ENCODE measurements at places on chromosomes 12 and 14.

DNA sequence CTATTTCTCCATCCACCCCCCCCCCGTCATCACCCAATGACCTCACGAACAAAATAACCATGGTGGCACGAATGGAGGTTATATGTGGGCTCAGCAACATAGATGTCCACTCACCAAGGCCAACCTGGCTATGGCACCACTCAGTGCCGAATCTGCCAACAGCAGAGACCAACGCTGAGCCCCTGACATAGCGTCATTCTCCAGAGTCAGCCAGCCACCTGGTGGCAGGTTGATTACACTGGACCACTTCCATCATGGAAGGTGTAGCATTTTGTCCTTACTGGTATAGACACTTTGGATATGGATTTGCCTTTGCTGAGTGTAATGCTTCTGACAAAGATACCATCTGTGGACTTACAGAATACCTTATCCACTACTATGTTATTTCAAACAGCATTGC, 24.2 kb upstream of the DYRK2 start:
- no peak for DNase-seq

DNA sequence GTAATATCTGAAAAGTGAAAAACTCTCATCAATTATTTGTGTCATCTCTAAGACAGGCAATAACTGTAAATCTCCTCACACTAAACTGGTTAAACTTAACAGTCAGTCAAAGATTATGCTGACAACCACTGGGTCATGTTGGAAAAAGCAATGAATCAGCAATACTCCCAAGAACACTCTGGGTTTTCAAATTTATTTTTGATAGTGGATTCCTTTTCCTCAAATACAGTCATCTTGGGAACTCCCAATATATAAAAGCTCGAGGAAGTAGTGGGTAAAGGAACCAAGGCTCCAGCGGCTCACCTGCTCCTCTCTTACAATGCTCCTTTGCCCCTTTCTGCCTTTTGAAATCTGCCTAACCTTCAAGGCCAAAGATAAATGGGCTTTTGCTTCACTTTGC, 70.0 kb downstream of the ARMH4 start:
- DNase-seq: no peak

DNA sequence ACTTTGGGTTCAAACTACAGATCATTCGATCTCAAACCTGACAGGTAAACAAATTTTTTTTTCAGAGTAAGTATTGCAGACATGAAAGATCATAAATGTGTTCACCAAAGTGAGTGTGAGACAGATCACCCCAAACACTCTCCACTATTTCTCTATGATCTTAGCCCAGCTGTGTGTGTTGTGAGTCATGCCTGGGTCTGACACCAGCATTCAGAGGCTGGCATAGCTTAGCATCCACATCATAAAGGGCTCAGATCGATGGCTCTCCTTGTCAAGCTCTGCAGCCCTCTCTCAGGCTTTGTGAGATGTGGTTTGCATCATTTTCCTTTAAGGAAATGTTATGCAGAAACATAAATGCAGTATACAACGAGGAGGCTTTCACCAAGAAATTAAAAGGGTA, 164.9 kb downstream of the ETV6 start:
- DNase-seq: no peak

GRCh38 chr12:88753707-88754106, 173.4 kb upstream of the KITLG start:
- DNase-seq: no peak

DNA sequence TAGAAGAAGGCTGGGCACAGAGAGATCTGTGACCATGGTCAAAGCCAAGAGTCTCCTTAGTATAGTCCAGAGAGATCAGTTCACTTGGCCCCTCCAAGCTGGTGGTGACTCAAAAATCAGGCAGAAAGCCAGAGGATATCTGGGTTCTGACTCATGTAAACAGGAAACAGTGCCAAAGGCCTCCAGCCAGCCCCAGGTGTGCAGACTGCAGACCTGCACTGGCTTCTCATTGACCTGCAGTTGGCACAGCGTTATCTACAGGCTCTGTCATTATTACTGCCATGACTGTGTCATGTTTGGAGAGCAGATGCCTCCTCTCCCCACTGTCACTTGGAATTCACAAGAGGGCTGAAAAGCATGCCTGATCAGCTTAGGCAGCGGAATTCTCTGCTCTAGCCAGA, 295.7 kb upstream of the PRKD1 start:
- no peak for DNase-seq

DNA sequence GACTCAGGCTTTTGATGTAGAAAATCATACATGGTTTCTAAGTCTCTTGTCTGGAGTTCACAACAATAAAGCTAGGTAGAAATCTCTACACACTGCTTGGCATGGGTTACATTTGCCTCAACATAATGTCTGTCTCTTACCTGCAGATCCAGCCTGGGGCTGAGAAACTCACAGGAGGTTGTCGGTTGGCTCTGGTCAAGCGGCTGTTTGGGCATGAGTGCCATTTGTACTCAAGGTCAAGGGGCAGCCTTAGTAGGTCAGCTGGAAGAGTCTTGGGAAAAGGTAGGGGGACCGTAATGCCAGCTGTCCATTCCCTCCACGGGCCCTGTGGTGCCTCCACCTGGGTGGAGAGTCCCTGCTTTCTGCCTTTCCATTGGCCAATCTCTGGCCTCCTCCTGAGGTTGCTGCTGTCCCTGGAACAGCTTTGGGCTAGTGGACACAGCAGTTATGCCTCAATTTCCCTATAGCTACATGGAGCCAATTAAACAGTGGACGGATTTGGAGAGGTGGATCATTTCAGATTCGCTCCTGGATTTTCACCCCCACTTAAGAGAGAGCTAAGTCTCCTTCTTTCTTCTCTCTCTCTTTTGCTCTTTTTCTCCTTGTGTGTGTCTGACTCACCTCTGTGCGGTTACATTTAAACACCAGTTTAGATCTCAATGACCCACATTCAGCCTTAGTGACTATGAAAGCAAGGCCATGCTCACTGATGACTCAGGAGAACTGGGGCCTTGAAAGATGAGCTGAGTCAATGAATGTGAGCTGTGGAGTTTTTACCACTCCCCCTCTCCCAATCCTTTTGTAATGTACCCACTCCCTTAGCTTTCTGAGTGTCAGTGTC, 132.8 kb upstream of the HIF1A start:
- DNase-seq: no peak

DNA sequence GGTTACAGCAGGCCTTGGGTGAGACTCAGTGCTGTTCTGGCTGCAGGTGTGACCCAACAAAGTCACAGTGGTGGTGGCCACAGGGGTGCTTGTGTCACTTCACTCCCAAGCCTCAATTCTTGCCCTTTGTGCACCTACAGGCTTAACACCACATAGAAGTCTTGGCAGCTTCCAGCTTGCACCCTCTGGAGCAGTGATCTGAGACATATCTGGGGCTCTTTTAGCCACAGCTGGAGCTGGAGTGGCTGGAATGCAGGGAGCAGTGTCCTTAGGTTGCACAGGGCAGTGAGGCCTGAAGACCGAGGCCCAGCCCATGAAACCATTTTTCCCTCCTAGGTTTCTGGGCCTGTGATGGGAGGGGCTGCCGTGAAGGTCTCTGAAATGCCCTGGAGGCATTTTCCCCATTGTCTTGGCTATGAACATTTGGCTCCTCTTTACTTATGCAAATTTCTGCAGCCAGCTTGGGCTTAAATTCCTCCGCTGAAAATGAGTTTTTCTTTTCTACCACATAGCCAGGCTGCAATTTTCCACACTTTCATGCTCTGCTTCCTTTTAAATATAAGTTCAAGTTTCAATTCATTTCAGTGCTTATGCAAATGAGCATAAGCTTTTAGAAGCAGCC, 37.7 kb downstream of the ADAM21 start:
- peak; percentile 67 for DNase-seq

DNA sequence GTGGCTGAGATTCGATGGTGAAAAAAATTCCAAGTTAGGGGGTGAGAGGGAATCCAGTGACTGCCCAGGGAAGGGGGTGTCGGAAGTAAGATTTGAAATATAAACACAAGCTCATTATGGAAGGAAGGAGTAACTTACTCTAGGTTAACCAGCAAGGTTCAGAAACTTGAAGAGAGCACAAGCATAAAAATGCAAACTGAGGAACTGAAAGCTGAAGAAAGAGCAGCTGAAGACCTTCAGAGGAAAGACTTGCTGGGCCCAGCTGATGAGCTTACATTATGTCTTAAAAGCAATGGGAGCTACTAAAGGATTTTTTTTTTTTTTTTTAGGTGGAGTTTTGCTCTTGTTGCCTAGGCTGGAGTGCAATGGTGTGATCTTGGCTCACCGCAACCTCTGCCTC, 189.7 kb upstream of the GRIN2B start:
- DNase-seq: no peak
